ENCODE measurements at places on chromosomes 6 and 20. TPM values are rescaled to one million over a fixed set of nuclear protein-coding genes. Genes with fewer than 3 reads are reported as not detected.

The SYNDIG1 gene
- 18.0 TPM for total RNA-seq

The TRIM39 gene
- 8.3 TPM for total RNA-seq

The GGTLC1 gene
- total RNA-seq, result not detected

The RAMACL gene
- 2.1 TPM for total RNA-seq

The GJA10 gene
- total RNA-seq, result not detected

The ILRUN gene
- total RNA-seq, result 37.1 TPM

The DEFB125 gene
- not detected for total RNA-seq

The HMGCLL1 gene
- total RNA-seq, result 62.5 TPM

The ZKSCAN3 gene
- total RNA-seq, result 7.8 TPM

The SEMG1 gene
- total RNA-seq, result not detected

The WFDC9 gene
- total RNA-seq, result not detected

The ACTL10 gene
- 0.46 TPM for total RNA-seq

The RAB44 gene
- not detected for total RNA-seq

The PRSS35 gene
- total RNA-seq, result 3.7 TPM

The DEFB128 gene
- total RNA-seq, result not detected

The DEF6 gene
- 2.1 TPM for total RNA-seq

The GMPR gene
- 10.8 TPM for total RNA-seq

The COL21A1 gene
- 5.8 TPM for total RNA-seq

The TUBE1 gene
- 45.2 TPM for total RNA-seq

The PSORS1C1 gene
- total RNA-seq, result not detected

The HLA-DRA gene
- total RNA-seq, result 8.5 TPM

The ALDH5A1 gene
- 43.6 TPM for total RNA-seq

The CNKSR3 gene
- 4.2 TPM for total RNA-seq

The ZSCAN12 gene
- 12.9 TPM for total RNA-seq

The CALHM6 gene
- total RNA-seq, result 8.5 TPM

The COL9A1 gene
- total RNA-seq, result 10.8 TPM

The FAM83C gene
- not detected for total RNA-seq

The MYLK4 gene
- total RNA-seq, result 1.2 TPM

The CTAGE9 gene
- not detected for total RNA-seq

The EBF4 gene
- total RNA-seq, result 15.7 TPM

The BACH2 gene
- total RNA-seq, result 20.3 TPM

The OR12D3 gene
- not detected for total RNA-seq

The BTNL2 gene
- total RNA-seq, result not detected

The HLA-G gene
- not detected for total RNA-seq

The GNRH2 gene
- total RNA-seq, result not detected

The RNF182 gene
- 33.0 TPM for total RNA-seq

The CUTA gene
- 113 TPM for total RNA-seq

The HAO1 gene
- not detected for total RNA-seq

The DAAM2 gene
- total RNA-seq, result 30.4 TPM

The NHSL1 gene
- 24.0 TPM for total RNA-seq

The CDSN gene
- not detected for total RNA-seq

The SPTLC3 gene
- total RNA-seq, result 3.5 TPM

The PTCRA gene
- not detected for total RNA-seq

The HCRTR2 gene
- total RNA-seq, result 30.0 TPM

The VGLL2 gene
- 0.46 TPM for total RNA-seq

The KCNQ2 gene
- total RNA-seq, result 188 TPM

The LRP11 gene
- total RNA-seq, result 41.3 TPM

The SLC22A3 gene
- 3.9 TPM for total RNA-seq

The HTR1E gene
- total RNA-seq, result 3.7 TPM

The MUCL3 gene
- not detected for total RNA-seq

The THEMIS gene
- not detected for total RNA-seq

The AIF1 gene
- 22.6 TPM for total RNA-seq

The SRSF12 gene
- total RNA-seq, result 45.0 TPM

The ADGB gene
- 2.5 TPM for total RNA-seq

The SMLR1 gene
- total RNA-seq, result not detected

The DOK5 gene
- 26.8 TPM for total RNA-seq

The SMIM26 gene
- 73.8 TPM for total RNA-seq

The RBM24 gene
- total RNA-seq, result 11.5 TPM

Data from diencephalon (tissue), 1 donor.